Ureter (tissue), 1 donor: ENCODE measurements at places on chromosomes 6 and 20.

- peak; percentile 59 for DNase-seq
Measured at GRCh38 chr6:79947191-79948186, at the start of gene ELOVL4. Gene ELOVL4, minus strand, starts transcription at chr6:79947553. Its CDS starts 274 bp downstream, at chr6:79947279.

- no peak for DNase-seq
Measured at GRCh38 chr6:94727710-94728109, 849.6 kb upstream of the MANEA start.

GRCh38 chr6:144265061-144265357 is 20.1 kb upstream of the UTRN start:
- no peak for DNase-seq

DNA sequence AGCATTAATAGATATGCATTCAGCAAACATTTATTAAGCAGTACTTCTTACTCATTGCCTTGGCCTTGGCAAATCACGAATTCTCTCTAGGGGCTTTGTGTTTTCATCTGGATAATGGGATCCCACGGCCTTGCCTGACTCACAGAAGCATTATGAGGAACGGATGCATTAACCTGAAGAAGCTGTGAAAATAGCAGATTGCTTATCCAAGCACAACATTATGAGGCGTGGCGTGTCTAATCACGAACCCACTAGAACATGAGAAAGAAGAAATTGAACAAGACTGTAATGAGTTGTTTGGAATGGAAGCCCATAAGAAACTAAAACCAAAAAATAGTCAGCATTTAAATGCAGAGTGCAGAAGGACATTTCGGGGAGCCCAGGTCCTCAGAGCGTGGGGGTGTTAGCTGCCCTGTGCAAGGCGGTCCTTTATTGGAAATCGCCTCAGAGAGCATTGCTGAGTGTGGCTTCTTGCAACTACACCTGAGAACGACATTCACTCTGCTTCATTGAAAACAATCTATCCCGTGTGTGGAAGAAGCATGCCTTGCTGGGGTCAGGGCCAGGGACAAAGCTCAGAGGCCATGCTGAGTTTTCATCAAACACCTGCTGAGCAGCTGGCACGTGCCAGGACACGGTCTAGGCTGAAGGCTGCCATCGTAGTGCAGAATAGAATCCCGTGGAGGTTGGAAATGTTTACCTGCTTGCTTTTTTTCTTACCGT is 179.9 kb downstream of the ZDHHC14 start:
- DNase-seq = no peak

DNA sequence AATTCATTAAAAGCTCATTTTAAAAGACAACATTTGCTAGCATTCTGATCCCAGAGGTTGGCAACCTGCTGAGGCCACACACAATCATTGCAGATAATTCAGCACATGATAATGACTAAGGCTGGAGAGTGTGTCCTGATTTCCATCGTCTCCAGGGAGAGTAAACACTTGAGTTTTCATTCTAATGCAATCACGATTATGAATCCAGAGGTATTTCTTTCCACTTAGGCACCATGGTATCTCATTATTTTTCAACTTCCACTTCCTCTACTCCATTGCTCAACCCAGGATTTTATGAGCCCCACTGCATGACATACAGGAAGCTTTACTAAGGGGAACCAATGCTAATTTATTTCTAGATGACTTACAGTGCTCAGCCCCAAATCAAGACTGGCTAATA is 273.8 kb upstream of the AGPAT4 start:
- no peak for DNase-seq

- DNase-seq = no peak
Measured at GRCh38 chr6:122020588-122021264, 378.7 kb upstream of the HSF2 start.
